ENCODE measurements at places on chromosomes 2 and 18. TPM values are rescaled to one million over a fixed set of nuclear protein-coding genes. Genes with fewer than 3 reads are reported as not detected.

- no peak for DNase-seq
These were observed 1.9 kb downstream of the PIEZO2 start for GRCh38 chr18:11147371-11147951.

GRCh38 chr2:19043893-19044292 is 314.5 kb downstream of the OSR1 start:
- no peak for DNase-seq

DNA sequence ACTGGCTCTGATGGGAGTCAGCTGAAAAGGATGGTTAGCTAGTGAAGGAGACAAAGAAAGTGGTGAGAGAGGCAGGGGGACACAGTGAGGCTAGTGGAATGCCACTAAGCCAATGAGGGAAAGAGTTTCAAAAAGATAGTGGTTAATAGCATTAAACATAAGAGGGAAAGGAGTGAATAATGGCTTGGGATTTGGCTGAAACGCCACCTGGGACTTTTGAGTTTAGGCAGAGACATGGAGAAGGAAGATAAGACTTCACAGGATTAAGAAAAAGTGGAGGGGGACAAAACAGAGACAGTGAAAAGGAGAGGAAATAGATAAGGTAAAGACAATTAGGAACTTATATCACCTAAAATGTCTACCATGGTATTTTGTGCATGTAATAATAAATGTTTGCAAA is 6.9 kb downstream of the CD28 start:
- DNase-seq: no peak

GRCh38 chr2:31384771-31385276 is 29.7 kb downstream of the XDH start:
- DNase-seq: no peak

DNA sequence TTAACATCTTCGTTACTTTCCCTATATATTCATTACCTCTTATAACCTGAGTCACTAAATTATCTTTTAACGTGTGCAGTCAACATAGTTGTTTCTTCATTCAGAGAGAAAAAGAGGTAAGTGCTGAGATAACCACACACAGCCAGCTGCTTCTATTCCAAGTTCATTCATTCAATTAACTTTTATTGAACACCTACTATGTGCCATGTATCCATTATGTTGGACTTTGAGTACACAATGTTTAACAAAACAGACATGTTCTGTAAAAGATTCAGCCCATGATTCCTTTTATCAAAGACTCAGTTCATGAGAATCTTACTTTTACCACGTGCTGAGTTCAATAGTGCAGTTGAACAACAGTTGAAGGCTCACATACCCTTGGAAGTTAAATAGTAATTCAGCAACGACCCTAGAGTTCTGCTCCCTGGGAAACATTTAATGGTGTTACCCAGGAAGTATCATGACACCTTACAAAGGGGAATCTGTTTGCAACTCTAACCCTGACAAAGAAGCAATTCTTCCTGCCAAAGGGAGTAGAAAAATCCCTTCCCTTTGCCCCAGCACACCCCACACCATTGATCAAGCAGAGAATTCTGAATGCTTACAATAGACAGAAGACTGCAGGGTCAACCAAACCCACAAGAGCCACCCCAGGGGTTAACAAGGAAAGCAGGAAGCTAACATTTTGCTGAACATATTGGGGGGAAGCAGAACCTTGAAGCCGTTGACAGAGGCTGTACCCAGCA is 595.8 kb downstream of the STK39 start:
- DNase-seq: no peak

GRCh38 chr2:171712051-171712450 is 24.8 kb downstream of the DYNC1I2 start:
- DNase-seq: no peak

DNA sequence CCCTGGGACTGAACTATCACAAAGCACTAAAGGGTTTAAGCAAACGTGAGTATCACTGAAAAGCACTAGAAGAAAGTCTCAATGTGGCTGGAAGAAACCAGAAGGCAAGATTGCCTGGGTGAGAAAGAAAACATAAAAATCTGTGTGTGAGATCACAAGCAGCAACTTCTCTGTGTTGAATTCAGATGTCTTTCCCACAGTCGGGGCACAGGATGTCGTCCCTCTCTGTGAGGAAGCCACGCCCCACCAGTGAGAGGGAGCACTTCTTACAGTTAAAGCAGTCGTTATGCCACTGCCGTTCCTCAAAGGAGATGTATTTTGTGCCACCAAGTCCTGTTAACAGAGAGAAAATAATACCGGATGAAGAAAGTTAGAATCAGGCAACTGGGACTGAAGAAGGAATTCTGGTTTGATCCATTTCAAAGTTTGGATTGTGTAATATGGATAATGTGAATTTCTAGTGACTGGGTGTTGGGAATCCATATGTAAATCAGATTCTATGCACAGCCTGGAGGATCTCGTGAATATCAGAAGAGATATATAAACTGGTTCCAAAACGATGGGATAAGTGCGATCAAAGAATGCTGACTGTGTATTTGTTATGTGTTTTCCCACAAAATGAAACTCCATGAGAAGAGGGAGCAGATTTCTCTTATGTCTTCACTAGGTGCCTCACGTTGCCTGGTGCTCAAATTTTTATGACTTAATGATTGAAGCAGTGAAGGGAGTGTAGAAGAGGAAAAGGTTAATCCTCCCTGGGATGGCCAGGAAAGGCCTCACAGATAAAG is 24.0 kb downstream of the C2orf49 start:
- no peak for DNase-seq

DNA sequence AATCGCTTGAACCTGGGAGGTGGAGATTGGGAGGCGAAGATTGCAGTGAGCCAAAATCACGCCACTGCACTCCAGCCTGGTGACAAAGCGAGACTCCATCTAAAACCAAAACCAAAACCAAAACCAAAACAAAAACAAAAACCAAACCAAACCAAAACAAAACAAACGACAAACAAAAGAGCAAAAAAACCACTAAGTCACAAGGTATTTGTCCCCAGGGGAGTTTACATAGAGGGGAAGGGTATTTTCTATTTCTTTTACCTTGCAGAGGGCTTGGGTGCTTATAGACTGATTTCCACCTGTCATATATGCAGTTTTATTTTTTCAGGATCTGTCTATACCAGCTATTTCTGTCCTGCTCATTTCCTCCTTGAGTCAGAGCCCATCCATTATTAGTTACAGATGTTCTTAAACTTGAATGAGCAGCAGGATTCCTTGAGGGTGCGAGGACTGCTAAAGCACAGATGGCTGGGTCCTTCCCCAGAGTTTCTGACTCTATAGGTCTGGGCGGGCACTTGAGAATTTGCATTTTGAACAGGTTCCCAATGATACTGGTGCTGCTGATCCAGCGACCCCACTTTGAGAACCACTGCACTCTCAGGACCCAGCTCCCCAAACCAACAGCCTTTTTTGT is 102.2 kb upstream of the UXS1 start:
- DNase-seq: no peak

GRCh38 chr18:1370552-1370951 is 465.9 kb downstream of the ADCYAP1 start:
- no peak for DNase-seq

GRCh38 chr2:10460366-10460796 is 12.3 kb upstream of the ODC1 start:
- DNase-seq: no peak

DNA sequence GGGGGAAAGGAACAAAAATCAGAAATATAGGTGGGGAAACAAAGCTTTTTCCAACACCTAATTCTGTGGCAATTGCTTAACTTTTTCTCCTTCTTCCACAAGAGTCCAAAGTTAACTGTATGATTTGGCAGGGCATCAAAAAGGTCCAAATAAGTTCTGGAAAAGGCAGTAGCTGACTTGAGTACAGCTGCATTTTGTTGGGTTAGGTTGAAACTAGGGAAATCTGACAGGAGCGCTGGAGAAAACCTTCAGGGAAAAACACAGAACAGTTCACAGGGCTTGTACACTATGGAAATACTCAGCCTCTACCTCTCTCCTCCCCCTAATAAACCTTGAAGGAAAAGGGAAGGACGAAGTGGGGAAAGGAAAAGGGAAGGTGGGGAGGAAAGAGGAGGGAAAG is 438.6 kb downstream of the ZEB2 start:
- no peak for DNase-seq

- DNase-seq: no peak
These were observed 87.5 kb downstream of the SATB2 start for GRCh38 chr2:199370150-199370780.

- no peak for DNase-seq
These were observed 140.7 kb downstream of the LDLRAD4 start for GRCh38 chr18:13359210-13359609.

GRCh38 chr18:54805571-54806334 is 22.5 kb upstream of the RAB27B start:
- no peak for DNase-seq

DNA sequence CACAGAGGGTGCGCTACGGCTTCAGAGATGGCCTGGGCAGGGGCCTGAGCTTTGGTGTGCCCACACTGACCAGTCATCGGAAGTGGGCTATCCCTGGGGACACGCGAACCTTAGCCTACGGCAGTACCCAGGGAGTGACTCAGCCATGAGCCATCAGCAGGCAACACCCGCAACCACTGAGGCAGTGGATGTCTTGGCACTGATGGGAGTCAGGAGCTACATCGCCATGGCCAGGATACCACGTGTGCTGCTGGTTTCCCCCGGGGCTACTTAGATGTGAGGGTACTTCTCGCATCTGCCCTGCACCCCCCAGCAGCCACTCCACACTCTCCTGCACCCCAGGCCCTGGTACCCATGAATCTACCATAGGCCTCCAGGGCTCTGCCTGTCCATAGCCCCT is 12.8 kb upstream of the HPCAL1 start:
- DNase-seq: no peak

DNA sequence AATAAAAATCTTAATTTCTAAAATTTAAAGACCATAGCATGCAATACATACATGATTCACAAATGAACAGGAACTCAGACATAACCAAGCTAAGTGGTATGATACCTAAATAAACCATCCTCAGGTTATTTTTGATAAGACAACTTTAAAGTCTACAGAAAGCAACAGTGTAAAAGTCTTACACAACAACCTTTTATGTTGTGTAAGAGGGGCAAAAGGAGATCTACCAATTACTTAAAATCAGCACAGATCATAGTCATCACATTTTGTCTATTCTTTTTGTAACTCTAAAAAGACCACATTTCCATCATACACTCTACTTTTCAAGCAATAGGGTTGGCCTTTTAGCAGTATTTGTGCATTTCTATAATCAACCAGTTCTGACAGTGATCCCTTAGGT is 16.3 kb downstream of the SP3 start:
- no peak for DNase-seq

The KCNE4 gene
- total RNA-seq: not detected

The NPPC gene
- not detected for total RNA-seq

The TACR1 gene
- total RNA-seq: not detected

The RBM45 gene
- 10.9 TPM for total RNA-seq

The SATB2 gene
- 0.73 TPM for total RNA-seq

The PTPRN gene
- total RNA-seq: 0.23 TPM

The IL1R1 gene
- 3.1 TPM for total RNA-seq

Measured in natural killer cell (primary cell).